ENCODE measurements at places on chromosomes 1 and 21.

- no peak overlapping the region for H3K4me3 ChIP-seq
- no peaks in the 10 kb centered on the region for H3K36me3 ChIP-seq
- no peak overlapping the region for H3K27ac ChIP-seq
- H3K4me1 ChIP-seq: peaks cover 6% of the 10 kb centered on the region
- DNase-seq: peak; percentile 99
Measured at GRCh38 chr1:235883261-235883927, 16.7 kb upstream of the LYST start.

- no peaks in the 10 kb centered on the region for H3K27me3 ChIP-seq
- H3K4me3 ChIP-seq: no peak overlapping the region
- no peaks in the 10 kb centered on the region for H3K36me3 ChIP-seq
- DNase-seq: no peak
- H3K4me1 ChIP-seq: peaks cover 13% of the 10 kb centered on the region
Measured at GRCh38 chr1:70487459-70487815, 76.4 kb downstream of the CTH start.

GRCh38 chr1:216055004-216055403 is 368.2 kb downstream of the USH2A start:
- H3K4me1 ChIP-seq: no peaks in the 10 kb centered on the region
- H3K36me3 ChIP-seq: no peaks in the 10 kb centered on the region
- no peaks in the 10 kb centered on the region for H3K27me3 ChIP-seq
- no peak overlapping the region for H3K27ac ChIP-seq

- H3K4me1 ChIP-seq: no peaks in the 10 kb centered on the region
- no peak overlapping the region for H3K27ac ChIP-seq
- H3K4me3 ChIP-seq: no peak overlapping the region
- DNase-seq: no peak
Measured at GRCh38 chr1:248778906-248779305, 23.3 kb upstream of the LYPD8 start.

DNA sequence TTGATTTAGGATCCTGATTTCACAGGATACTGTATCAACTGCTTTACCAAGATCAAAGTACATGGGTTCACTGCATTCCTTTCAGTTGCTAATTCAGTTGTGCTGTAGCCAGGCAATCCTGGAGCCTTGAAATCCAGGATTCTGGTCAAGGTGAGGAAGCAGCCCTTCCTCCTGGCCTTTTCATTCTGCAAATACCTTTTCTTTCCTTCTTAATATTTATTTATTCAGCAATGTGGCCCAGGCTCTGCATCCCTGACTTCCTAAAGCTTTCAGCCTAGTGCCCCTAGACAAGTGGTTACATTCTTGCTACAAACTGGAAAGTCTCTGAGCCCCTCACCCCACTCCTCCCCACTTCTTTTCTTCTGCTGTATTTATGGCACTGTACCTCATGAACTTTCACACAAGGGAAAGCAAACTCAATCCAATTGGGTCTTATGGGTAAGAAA is 16.2 kb downstream of the LRRC8D start:
- no peaks in the 10 kb centered on the region for H3K4me1 ChIP-seq
- no peak overlapping the region for H3K4me3 ChIP-seq
- H3K36me3 ChIP-seq: no peaks in the 10 kb centered on the region
- H3K27ac ChIP-seq: no peak overlapping the region
- no peak for DNase-seq

- no peak for DNase-seq
- no peaks in the 10 kb centered on the region for H3K36me3 ChIP-seq
- H3K4me1 ChIP-seq: no peaks in the 10 kb centered on the region
- H3K4me3 ChIP-seq: no peak overlapping the region
Measured at GRCh38 chr1:198923993-198924392, 285.2 kb downstream of the PTPRC start.

Measured in mesenchymal stem cell (in vitro differentiated cells and primary cell).